ENCODE measurements at places on chromosomes 1 and 21.

GRCh38 chr1:183101841-183102276, 78.6 kb downstream of the LAMC1 start:
- DNase-seq, result no peak

DNA sequence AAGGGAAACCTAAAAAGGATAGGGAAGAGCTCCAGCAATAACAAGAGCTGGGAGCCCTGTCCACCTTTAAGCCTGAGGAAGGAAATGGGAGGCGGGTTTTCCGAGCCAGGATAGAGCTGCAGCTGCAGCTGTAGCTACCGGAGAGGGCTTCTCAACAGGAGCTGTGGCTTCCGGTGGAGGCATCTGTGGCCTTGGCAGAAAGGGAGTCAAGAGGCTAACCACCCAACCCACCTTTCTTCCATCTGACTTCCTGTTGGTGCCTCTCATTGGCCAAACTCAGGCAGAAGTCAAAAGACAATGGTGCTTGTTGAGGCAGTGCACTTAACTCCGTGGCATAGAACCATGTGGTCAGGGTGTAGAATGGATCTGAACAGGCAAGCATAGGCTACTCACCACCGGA, 313.1 kb upstream of the DAB1 start:
- DNase-seq, result no peak

DNA sequence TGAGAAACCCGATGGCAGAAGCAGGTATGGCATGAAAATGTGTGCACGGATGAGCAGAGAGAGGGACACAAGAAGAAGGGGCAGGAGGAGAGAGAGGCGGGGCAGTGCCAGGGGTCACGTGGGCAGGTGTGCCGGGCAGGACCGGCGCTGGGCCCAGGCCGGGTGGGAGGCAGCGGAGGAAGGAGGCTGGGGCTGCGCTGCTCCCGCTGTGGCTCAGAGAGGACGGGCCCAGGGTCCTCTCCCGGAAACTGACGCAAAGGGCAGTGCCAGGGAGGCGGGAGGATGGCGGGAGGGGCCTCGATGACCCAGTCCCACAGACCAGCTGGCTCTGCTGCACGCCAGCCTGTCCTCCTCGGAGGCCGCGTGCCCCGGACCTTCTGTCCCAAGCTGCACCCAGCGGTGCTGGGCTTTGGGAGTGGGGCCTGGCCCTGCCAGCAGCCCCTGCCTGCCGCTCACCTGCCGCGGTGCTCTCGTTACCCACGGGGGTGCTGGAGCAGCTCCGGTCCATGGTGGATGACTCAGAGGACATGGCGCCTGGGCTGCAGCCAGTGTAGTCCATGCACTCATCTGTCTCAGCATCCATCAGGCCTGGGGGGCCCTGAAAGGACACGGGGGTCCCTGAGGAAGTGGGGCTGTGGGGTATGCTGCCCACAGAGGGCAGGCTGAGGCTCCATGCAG, 153.9 kb downstream of the CASZ1 start:
- DNase-seq, result no peak

GRCh38 chr1:241532162-241532531, at the start of gene KMO:
Gene KMO, plus strand, starts transcription at chr1:241532378. Its CDS starts 67 bp downstream, at chr1:241532445.
- DNase-seq, result peak; percentile 17

- no peak for DNase-seq
Observed at GRCh38 chr21:38798481-38798882, 7.2 kb upstream of the ETS2 start.

- peak; percentile 98 for DNase-seq
Observed at GRCh38 chr1:41003640-41004220, 17.8 kb downstream of the SLFNL1 start.

DNA sequence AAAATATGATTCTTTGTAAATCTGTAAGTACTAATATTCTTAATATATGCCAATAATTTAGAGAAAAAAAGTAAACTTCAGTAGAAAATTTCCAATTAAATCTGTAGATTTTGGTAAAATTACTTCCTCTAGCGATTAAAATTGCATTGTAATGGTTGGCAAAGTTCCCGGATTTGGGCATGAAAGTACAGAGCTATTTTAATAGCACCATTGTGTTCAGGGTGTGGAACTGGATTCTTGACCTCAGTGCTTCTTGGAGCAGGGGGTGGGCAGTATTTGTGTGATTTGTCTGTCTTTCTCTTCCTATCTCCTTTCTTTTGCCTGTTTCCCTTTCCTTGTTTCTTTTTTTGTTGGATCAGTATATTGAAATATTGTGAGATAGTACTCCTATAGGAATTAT, 72.1 kb downstream of the DNM3 start:
- peak; percentile 1 for DNase-seq

- DNase-seq, result no peak
Observed at GRCh38 chr1:42567038-42567437, 91.2 kb upstream of the PPIH start.

DNA sequence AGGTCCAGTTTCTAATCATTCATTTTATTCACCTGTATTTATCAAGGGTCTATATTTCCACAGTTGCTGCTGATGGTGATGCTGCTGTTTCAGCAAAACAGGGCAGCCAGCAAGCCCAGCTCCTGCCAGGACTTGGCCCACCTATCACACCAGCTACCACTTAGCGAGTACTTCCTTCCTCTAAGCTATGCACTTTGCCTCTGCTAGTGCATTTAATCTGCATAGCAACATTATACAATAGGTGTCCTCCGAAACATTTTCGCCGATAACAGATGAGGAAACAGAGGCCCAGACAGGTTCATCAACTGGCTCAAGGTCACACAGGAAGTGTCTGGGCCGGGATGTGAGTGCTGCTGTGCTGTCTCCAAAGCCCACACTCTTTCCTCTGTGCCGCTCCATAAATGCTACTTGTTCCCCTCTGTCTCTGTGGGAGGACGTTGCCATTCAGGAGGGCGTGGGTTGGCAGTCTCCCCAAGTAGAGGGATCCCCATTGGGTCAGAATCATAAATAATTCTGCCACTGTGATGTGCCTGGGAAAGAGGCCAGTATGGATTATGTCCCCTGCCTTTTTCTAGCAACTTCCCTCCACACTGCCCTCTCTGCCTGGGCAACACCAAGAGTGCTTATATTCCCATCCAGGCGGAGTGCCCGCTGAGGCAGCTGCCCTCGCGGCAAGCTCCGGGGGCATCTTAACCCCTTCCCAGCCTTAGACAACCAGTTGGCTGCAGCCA, 9.4 kb upstream of the PLEKHA6 start:
- no peak for DNase-seq

- no peak for DNase-seq
Observed at GRCh38 chr1:24403806-24404205, 9.8 kb downstream of the STPG1 start.

GRCh38 chr21:25999921-26000582, 170.5 kb downstream of the APP start:
- DNase-seq, result no peak

- DNase-seq, result no peak
Observed at GRCh38 chr1:176466514-176466913, 3.5 kb downstream of the PAPPA2 start.

- no peak for DNase-seq
Observed at GRCh38 chr1:154533952-154534844, 24.3 kb downstream of the UBE2Q1 start.

DNA sequence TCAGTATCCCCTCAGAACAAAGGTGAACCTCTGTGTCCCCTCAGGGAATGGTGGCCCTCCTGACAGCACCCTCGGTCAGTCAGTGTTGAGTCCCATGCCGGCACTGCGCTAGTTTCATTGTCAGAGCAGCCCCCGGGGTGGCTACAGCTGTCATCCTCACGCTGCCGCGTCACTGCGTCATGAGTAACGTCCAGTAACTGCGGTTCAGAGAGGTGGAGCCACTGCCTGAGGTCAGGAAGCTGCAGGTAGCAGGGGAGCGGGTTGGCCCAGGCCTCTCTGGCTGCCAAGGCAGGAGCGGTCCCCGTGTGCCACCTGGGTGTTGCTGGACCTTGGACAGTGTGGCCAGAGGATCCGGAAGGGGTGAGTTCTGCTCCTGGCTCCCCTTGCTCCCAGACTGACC, 20.2 kb upstream of the WNT4 start:
- no peak for DNase-seq

- no peak for DNase-seq
Observed at GRCh38 chr1:70202173-70202758, 3.1 kb downstream of the LRRC40 start.

DNA sequence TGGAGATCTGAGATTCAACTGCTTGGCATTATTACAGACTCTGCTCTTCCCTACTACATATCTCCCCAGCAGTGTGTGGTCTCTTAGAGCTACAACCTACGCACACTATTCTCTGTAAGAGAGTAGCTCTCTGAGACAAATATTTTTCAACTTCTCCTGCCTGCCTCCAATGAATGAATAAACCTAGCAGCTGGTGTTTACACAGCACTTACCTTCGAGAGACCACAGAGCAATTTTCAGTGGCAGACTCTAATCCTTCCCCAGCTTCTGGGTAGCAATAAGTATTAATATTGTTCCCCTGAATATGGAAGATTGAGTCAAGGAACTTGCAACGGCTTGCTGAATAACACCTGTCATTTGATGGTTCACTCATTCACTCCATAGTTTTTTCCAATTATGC, 350.9 kb upstream of the SPAG17 start:
- no peak for DNase-seq

GRCh38 chr1:3428899-3429298, 25.6 kb upstream of the ARHGEF16 start:
- no peak for DNase-seq

DNA sequence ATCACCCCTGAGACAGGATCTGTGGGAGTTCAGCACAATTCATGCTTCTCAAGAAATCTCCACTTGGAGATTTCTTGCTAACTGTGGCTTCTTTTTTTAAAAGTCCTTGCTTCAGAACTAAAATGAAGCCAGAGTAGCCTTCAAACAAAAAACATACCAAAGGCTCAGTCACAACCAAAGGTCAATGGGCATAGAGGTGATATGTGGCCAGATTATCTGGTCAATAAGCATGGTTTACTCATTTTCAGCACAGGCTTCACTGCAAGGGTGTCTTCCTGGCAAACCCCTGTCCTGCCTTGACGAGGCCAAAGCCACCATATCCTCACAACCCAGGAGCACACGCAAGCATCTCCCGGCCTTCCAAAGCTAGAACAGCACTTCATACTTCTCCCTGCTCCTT, 11.2 kb upstream of the SPRR4 start:
- DNase-seq, result no peak

DNA sequence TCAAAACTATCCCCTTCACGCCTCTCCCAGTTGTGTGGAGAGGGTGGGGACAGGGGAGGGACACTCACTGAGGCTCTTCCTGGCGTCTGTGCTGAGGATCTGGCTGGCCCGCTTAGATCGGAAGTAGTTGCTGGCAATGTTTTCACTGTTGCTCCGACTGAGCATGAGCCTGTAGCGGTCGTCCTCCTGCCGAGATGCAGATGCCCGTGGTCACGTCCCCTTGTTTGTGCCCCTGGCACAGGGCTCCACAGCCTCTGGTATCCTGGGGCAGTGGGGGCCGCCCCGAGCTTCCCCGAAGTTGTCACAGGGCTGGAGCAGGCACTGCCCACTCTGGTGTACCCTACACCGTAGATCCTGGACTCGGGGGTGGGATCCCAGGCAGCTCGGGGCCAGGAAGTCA, 5.0 kb upstream of the DDOST start:
- no peak for DNase-seq

DNA sequence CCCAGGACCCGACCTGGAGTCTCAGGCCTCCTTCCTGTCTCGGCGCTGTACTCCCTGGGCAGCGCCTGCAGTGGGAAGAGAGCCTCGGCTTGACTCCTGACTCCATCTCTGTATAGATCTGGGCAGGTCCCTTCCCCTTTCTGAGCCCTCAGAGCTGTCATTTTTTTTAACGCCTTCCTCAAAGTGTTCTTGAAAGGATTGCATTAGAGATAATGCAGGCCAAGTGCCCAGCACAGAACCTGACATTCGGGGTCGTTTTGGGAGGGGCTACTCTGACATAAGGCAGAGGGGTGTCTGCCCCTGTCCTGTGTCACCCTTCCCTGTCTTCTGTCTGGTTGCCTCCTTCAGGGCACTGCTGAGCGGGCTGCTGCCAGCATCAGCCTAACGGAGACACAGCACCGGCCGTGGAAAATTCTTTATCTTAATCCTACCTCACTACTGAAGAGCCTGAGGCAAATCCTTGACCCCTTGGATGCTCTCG, 271.6 kb downstream of the TRABD2B start:
- no peak for DNase-seq

DNA sequence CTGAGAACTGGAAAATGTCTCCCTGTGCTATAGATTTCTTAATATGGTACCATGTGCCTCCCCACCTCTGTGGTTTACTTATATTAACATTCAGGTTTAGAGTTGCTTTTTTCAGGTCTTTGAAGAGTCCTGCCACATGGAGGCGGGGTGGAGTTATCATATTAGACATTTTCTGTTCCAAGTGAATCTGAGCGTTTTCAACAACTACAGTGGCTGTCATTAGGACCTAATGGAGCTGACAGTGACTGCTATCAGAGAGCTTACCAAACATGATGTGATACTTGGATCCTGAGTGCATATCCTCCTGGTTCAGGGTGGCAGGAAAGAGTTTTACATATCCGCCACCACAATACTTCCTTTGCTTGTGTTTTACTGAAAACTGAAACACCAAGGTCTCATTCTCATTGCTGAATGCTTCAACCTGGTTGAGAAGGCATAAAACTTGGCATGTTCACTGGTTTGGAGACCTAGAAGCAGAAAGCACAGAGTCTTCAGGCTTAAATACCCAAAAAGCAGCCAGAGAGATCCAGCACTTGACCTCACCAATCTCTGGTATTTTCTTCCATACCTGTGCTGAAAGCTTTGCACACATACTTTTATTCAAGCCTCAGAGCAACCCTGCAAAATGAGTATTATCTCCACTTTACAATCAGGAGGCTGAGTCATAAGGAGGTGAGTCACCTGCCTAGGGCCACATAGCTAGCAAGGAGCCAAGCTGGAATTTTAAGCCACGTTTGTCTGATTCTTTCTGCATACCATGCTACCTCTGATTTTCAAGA, 47.4 kb upstream of the OSBPL9 start:
- no peak for DNase-seq

DNA sequence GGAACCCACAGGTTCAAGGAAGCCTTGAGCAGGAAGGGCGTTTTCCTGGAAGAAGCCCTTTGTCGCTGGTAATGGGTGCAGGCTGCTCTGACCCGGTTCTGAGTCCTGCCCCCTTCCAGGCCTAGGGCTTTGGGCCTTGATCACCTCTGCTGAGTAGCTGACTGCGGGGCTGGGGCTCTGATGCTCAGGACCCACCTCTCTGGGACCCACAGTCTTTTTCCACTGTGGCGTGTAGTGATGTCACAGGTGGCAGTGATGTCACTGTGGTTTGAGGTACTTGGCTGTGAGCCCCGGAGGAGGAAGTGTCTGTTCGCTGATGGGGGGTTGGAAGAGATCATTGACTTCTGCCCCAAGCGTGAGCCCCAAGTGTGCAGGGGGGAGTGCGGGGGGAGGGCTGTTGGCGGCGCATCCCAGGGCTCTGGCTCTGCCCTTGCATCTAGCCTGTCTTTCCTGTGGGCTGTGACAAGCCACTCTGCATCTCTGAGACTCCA, 6.9 kb downstream of the TNFRSF1B start:
- no peak for DNase-seq

- DNase-seq, result peak; percentile 19
Observed at GRCh38 chr1:88063605-88064004, 620.5 kb upstream of the PKN2 start.

- DNase-seq, result no peak
Observed at GRCh38 chr21:45982758-45983648, 1.4 kb downstream of the COL6A1 start.

- no peak for DNase-seq
Observed at GRCh38 chr1:30611741-30612309, 111.6 kb downstream of the MATN1 start.

Data from stromal cell of bone marrow (primary cell).